ENCODE measurements at places on chromosomes 3 and 15.
A peak's percentile ranks its signal among the peaks of the same experiment; 100 is the strongest.

DNA sequence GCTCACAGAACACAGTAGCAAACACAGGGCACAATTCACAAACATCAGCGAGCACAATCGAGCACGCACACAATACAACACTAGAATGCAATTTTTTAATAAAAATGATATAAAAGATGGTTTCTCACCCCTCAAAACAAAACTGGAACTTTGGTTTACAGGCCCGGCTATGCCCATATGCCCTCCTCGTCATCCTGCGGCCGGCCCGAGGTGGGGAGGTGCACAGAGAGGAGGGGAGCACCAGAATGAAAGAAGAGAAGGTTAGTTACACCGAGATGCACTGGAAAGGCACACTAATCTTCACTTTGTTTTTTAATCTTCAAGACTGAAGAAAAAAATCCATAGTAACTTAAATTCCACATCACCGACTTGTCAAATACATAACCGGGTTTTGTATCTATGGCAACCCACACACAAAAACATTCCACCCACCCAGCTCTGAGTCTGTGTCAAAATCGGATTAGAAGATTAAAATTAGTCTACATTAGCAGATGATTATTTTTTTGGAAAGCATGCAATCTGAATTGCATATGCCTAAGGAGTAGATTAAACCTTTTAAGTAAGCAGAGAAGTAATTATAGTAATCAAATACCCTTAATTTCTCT, 196.7 kb upstream of the WNT5A start:
- DNase-seq, result no peak

DNA sequence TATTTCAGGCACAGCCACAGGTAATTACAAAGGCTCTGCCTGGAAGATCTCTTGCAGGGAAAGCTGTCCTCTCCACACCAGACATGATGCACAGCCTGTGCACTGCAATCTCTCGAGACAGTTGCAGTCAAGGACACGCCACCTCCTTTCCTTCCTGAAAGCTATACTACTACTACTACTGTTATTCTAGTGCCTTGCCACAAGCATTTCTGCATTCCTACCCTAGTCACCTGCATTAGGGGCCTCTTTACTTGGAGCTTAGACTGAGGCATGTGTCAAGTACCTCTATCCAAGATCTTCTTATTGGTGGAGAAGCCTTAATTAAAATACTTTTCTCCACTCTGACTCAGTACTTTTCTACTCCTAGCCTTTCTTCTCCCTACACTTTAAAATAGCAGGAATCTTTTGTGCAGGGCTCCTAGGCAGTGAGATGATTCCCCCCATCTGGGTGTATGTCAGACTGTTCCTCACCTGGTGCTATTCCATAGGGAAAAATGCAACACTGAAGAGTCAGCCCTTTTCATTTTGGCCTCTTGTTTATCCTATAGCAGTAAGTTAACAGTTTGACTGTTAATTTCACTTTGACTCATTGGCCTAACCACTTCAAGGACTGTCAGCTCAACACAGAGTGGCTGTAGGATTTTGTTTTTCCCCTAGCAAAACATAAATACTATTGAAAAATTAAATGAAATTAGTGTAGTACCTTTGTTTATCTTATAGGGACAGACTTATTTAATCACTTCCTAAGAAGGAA, 78.9 kb downstream of the ESYT3 start:
- DNase-seq, result no peak

GRCh38 chr3:64623125-64623524, 64.7 kb downstream of the ADAMTS9 start:
- DNase-seq, result no peak

GRCh38 chr3:85258819-85259218, 300.0 kb downstream of the CADM2 start:
- DNase-seq, result no peak

- DNase-seq, result no peak
Measured at GRCh38 chr3:136624371-136624770, 127.8 kb downstream of the STAG1 start.

DNA sequence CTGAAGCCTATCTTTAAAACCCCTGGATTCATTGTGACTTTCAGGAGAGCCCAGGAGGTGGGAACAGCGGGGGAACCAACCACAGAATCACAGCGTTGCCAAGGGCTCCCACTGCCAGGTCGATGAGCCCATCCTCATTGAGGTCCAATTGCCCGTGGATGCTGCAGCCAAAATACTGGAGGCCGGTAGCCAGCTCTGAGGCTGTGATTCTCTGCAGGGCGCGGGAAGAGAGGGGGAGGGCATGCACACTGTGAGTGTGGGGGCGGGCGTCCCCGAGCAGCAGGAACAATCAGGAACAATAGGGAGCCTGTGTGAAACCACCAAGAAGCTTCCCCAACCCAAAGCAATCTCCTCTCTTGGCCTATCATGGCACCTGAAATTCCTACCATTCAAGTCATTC, 53.4 kb downstream of the FEM1B start:
- DNase-seq, result peak; percentile 47

All from astrocyte of the spinal cord (primary cell).